Fibroblast of skin of left biceps (primary cell): ENCODE measurements at places on chromosomes 4 and X.

- no peak for DNase-seq
These were observed 197.6 kb downstream of the BCOR start for GRCh38 chrX:39899856-39900776.

- no peak for DNase-seq
These were observed 413.7 kb downstream of the PPP3CA start for GRCh38 chr4:100933628-100934027.

GRCh38 chr4:16659079-16659478 is 239.4 kb downstream of the LDB2 start:
- peak; percentile 70 for DNase-seq

DNA sequence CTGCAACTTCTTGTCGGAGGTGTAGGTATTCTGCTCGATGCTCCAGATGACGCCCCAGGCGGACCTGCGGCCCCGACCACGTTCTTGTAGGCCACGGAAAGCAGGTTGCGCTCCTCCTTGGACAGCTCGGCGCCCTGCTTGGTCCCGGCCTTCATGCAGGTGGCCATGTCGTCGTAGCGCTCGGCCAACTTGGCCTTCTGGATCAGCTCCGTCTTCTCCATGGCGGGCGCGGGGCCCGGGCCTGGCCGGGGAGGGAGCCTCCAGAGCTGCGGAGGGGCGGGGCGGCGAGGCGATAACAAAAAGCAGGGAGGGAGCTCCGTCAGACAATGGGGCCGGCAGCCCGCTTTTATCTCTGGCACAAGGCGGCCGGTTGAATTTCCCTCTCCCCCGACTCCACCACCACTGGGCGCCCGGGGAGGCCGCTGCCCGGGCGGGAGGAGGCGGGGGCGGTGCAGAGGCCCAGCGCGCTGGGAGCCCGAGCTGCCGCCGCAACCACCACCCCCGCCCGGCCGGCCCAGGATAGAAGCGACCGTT is 28.3 kb upstream of the DRP2 start:
- no peak for DNase-seq

- no peak for DNase-seq
These were observed 165.2 kb downstream of the CORIN start for GRCh38 chr4:47672696-47673095.

GRCh38 chrX:55488593-55489313 is 895 bp downstream of the USP51 start:
- DNase-seq: no peak

- DNase-seq: no peak
These were observed 78.5 kb downstream of the MID1IP1 start for GRCh38 chrX:38879631-38880220.

DNA sequence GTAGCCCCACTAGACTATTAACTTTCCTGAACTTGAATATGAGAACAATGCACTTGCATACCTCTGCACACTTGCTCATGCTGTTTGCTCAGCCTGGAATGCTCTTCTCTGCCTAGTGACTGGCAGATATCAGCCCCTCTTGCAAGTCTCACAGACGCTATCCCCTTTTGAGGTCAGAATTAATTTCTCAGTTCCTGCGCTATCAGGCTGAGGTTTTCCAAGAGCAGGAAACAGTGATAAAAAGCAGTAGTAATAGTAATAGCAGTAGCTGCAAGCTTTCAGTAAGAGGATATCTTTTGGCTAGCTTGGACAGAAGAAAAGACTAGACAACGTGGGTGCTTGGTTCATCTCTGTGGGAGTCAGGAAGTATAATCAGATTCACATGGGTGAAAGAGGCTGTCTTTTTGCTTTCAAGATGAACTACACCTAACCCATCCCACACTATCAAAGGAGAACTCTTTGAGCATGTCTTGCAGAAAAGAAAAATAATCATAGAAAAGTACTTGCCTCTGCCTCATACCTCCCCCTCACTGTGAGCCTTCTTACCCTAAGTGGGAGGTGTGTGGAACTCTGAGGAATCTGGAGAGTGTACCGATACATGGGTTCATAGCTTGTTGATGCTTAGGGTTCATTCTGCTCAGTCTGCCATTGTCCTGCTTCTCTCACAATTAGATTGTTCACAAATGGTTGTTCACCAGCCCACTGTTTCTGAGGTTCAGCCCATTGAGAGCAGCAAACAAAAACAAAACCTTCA is 11.3 kb upstream of the DRP2 start:
- DNase-seq: no peak

- no peak for DNase-seq
These were observed 638.7 kb downstream of the FSTL5 start for GRCh38 chr4:161525121-161525520.

- no peak for DNase-seq
These were observed 547.0 kb downstream of the STIM2 start for GRCh38 chr4:27407616-27408015.

- DNase-seq: no peak
These were observed 46.1 kb upstream of the CTSO start for GRCh38 chr4:155999725-156000124.

- no peak for DNase-seq
These were observed 160.7 kb downstream of the DLG3 start for GRCh38 chrX:70605352-70605751.

DNA sequence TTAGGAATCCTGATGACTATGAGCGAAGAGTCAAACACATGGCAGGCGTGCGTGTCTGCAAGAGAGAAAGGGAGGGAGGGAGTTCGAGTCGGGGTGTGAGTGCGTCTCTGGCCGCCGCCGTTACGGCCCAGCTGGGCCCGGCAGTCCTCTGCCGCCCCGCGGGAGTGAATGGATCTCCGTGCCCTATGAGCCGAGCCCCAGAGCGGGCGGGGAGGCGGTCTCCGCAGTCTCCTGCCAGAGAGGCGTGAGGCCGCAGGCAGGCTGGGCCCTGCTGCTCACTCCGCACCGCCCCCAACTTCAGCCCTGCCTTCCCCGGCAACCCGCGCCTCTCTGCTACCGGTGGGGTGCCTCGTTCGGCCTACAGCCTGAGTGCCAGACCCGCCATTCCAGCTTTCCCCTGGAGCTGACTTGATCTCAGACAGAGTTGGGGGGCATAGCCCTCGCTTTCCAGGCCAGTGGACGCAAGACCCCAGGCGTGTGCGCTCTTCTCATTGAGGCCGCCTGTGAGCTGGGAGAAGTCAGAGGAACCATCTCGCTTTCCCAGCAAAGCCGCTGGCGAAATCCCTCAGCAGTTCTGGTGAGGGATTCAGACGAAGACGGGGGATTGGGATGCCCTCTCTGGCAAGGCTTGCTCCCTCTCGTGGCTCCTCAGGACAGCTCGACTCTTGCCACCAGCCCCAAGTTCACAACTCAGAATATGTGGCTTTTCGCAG is 1.4 kb downstream of the SLC16A2 start:
- DNase-seq: peak; percentile 12

GRCh38 chr4:91577864-91578263 is 725.9 kb upstream of the GRID2 start:
- no peak for DNase-seq

- DNase-seq: no peak
These were observed 133.4 kb upstream of the NR3C2 start for GRCh38 chr4:148575577-148575976.

- DNase-seq: no peak
These were observed 2.4 kb downstream of the TSC22D3 start for GRCh38 chrX:107773206-107773605.

DNA sequence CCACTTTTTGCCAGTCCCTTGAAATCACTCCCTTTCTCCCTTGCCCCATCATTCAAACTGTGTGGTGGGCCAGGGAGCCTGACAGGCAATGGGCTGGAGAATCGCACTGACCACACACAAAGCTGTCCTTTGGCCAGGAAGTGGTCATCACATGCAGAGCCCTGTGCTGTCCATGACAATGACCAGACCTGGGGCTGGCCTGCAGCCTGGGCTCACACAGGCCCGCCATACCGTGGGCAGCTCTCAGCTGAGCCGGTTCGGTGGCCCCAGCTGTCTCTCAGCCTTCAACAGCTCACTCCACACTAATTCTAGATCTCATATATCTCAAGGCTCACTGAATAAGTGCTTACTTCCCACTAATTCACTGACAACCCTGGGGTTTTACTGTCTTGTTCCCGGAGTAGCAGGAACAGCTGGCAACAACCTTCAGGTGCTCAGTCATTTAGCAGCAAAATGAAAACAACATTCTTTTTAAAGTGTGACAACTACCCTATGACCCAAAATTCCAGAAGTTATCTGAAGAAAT is 48.0 kb downstream of the USP46 start:
- no peak for DNase-seq

- no peak for DNase-seq
These were observed 263.1 kb downstream of the GUCY2F start for GRCh38 chrX:109218761-109219160.
